Stimulated activated CD8-positive, alpha-beta memory T cell treated with anti-CD3 and anti-CD28 coated beads, Interleukin-15, amount 100 ng/mL, for 24 hours (primary cell): ENCODE measurements at places on chromosomes 5 and 9.

DNA sequence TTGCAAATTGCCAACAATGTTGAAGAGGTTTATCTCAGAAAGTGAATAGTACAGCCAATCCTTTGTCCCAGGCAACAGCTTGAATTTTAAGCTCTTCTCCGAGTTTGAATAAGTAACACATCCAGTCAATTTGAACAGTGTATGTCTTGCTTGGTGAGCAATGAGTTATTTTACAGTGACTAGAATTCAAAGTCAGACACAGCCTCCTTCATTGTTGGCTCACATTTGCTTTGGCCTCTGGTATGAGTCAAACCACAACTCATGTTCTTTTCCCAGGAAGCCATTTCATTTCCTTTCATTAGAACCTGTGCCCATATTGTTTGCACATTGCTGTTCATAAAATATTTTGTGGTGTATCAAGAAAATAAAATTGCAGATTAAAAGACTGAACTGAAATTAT is 622.0 kb upstream of the DAB2 start:
- no peak for DNase-seq

GRCh38 chr9:91162784-91163443 is 198.8 kb downstream of the AUH start:
- no peak for DNase-seq

- DNase-seq: no peak
Measured at GRCh38 chr9:76161541-76161940, 232.7 kb downstream of the RFK start.

GRCh38 chr5:13956471-13956870 is 12.0 kb upstream of the DNAH5 start:
- no peak for DNase-seq

GRCh38 chr9:106324591-106325280 is 538.2 kb upstream of the ZNF462 start:
- no peak for DNase-seq

GRCh38 chr5:56172241-56172640 is 60.9 kb downstream of the ANKRD55 start:
- DNase-seq: no peak

DNA sequence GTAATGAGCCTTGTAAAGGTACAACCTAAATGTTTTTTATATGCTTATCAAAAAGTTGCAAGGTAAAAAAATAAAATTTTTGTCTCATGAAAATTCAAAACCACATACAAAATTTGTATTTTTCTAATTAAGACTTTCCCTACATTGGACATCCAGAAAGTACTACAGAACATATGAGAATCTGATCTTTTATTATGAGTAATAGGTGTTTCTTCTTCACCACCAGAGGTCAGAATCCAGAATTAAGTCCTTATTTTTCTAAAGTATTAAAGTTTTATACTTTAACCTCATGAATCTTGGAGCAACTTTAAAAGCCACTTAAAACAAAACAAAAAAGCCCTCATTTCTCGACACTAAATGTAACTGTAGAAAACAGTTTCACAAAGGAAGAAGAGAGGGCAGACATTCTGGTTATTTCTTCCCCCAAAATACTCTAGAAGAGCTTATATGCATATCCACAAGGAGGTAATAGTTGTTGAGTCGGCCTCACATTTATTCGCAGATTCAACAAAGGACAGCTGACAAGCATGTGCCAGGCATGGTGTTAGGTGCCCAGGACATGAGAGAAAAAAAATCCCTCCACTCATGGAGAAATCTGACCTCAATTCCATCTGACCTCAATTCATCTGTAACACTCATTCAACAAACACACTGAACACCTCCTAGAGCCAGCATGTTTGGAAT is 69.3 kb downstream of the MLLT3 start:
- DNase-seq: no peak

DNA sequence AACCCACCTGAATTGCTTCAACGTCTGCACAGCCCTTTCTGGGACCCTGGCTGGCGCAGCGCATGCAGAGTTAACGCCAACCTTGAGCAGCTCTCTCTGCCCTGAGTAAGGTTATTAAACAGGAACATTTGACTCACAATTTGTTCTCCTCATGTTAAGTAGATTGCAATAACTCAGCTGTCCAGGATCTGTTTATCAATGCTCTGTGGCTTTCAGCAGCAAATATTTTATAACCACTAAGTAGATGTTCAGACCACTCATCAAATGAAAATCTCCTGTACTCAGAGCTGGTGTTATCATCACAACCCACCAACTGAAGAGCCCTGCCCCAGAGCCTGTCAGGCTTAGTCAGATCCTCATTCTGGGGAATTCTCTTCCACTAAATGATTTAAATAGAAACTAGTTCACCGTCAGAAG is 403.0 kb downstream of the ZNF608 start:
- DNase-seq: no peak

DNA sequence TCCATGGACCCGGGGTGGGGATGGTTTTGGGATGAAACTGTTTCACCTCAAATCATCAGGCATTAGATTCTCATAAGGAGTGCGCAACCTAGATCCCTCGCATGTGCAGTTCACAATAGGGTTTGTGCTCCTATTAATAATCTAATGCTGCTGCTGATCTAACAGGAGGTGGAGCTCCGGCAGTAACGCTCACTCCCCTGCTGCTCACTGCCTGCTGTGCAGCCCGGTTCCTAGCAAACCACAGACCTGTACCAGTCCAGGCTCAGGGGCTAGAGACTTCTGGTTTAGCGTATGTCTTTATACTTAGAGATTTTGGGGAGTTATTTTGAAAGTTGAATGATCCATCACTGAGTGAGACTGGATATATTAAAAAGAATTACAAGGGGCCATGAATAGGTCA is 50.2 kb downstream of the RICTOR start:
- DNase-seq: no peak

GRCh38 chr5:40033411-40033810 is 608.6 kb upstream of the DAB2 start:
- no peak for DNase-seq

- DNase-seq: no peak
Measured at GRCh38 chr9:93635186-93636107, 59.1 kb downstream of the PHF2 start.

GRCh38 chr9:124399323-124399967 is 15.8 kb downstream of the PSMB7 start:
- no peak for DNase-seq

DNA sequence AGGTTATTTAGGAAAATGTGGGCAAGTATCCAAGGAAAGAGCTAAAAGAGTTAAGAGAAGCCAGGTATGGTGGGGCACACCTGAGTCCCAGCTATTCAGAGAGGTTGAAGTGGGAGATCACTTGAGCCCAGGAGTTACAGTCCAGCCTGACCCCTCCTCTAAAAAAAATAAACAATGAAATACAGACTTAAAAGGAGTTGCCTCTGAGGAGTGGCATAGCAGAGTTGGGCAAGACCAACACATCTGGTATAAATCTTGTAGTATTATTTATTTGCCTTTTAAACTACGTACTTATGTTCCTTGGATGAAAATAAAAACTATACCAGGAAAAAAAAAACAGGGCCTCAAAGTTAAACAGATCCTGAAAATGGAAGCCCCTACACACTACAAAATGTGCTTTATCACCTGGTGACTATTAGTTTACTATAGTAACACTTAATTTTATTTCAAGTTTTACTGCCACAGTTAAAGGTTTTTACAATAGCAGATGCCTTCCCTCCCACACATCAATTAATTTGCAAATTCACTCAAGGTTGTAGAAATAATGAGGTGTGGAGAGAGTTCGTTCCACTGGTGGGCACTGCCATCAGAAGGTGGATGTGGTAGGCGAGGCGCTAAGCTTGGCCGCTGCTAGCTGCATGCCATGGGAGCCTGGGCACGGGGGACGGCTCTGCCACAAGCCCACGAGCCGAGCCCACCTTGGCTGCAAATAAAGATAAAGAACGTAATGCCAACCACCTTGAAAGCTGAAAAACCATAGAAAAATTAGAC is 48.0 kb downstream of the MED27 start:
- DNase-seq: no peak

- DNase-seq: no peak
Measured at GRCh38 chr5:104643320-104643719, 1080.7 kb upstream of the NUDT12 start.

- no peak for DNase-seq
Measured at GRCh38 chr5:10474521-10475075, 32.9 kb downstream of the ROPN1L start.

DNA sequence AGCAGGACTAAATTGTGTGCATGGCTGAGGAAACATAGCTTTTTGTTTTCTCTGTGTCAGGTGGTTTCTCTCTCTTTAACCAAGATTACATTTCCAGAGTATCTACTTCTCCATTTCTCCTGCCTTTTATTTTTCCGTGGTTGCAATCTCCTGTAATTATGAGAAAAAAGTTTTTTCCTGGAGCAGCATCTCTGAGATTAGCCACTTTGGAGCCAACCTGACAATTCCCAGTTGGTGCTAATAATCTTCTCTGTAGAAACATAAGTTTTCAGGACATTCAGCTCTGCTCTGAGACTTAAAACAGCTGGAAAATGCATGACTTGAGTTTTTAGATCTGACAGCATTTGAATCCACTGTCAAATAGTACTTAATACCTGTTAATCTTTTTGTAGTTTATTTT is 67.1 kb upstream of the GAS1 start:
- DNase-seq: no peak

GRCh38 chr9:72661401-72662135 is 140.2 kb downstream of the TMC1 start:
- no peak for DNase-seq

GRCh38 chr5:113361701-113362100 is 73.1 kb downstream of the TSSK1B start:
- DNase-seq: no peak

DNA sequence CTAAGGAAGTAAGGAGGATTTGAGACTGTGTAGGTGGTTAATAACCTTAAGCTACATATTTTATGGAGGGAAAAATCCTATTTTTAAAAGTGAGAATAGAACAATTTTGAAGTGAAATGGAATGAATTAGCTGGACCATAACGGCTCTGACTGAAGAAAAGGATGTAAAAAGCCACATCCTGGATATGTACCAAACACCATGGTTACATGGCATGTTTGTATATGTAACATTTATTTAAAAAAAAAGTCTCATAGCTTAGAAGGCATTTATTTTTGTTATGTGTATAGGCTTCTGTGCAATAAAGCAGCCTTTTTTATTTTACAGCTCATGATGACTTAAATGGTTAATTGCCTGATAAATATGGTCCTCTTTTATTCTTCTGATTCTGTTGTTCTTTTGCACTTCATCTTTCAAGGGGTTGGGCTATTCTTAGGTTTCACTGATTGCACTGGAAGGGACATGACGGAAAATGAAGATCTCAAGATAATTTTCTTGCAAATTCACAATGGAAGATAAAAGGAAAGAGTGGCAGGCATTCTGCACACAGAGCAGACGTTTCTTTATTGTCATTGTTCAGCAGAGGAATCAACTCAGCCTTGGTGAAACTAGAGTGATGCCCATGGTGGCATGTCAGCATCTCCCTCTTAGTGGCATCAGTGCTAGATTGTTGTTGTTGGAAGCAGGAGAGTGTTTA is 63.1 kb downstream of the DOCK8 start:
- no peak for DNase-seq

DNA sequence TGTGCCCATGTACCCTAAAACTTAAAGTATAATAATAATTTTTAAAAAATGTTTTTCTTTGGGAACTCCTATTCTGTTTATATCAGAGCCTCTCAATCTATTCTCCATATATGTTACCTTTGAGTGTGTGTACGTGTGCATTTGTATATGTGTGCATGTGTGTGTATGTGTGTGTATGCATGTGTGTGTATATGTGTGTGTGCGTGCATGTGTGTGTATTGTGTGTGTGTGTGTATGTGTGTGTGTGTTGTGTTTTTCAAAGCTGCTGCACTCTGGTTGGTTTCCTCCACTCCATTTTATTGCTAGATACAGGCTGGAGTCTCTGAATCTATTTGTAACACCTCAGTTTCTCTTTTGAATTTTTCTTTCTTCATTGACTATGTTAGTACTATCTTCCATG is 20.0 kb downstream of the SURF6 start:
- DNase-seq: no peak

DNA sequence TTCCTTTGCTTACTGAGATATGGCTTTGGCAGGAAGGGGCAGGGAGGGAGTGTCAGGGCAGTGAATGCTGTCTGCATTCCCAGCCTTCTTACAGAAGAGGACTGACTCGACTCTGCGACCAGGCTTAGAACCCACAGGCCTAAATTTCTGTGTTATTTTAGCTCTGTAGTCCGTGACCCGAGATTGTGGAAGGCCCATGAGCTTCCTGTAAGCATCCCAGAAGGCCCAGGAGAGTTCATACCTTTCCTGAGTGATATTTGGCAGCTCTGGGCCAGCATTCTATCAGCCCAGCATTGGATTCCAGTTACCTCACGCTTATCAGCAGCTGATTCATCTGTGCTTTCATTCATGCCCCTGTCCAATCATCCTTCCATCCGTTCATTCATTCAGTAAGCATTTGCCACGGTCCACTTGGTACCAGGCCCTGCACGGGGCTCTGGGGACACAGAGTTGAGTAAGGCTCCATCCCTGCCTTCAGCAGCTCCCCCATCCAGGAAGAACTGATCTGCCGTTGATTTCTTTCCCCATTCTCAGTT is 28.2 kb upstream of the RPL26L1 start:
- DNase-seq: no peak

DNA sequence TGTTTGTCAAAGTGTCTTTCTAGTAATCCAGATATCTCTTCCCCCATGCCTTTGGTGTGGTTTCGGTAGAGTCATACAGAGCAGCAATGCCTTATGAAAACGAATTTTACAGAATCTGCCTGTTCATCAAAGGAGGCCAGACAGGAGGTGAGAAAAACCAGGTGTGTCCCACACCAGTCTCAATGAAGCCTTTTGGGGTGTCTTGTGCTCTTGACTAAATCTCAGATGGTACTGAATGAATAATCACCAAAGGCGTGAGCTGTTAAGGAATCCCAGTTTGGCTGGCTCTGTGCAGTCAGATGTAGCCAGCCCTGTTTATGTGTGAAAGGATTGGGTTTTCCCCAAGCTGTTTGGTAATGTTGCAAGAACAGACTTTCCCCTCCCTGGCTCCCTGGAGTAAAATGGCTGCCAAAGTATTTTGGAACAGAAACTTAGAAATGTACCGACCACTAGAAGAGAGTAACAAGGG is 70.8 kb upstream of the CDKN2B start:
- DNase-seq: no peak

- DNase-seq: no peak
Measured at GRCh38 chr9:117030254-117030768, 343.2 kb downstream of the TRIM32 start.

DNA sequence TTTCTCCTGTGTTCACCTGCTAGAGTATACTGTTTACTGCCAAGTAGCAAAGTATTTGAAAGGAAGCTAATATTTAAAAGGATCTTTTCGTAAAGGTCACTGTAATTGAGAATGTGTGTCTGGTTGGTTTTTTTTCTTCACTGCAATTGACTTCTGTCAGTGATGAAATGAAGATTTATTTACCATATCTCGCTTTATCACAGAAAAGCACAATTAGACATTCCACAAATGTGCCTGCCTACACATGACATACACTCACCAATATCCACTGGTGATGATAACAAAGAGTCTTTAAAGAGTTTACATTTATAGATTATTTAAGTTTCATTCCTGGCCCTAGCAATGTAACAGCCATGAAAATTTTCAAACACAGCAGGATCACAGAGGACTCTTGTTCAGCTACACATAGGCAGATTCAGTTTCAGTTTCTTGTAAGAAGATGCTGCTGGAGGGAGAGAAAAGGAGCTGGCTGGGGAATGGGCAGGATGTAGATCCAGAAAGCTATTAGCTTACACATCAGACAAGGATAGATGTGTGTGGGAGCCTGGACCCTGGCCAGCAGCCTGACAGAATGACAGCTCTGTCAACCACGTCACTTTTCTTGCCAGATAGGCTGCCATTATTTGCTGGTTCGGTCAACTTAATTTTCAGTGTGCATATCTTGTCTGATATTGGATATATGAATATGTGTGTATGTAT is 104.0 kb downstream of the GDNF start:
- DNase-seq: no peak

GRCh38 chr5:36521838-36522745 is 84.3 kb upstream of the SLC1A3 start:
- DNase-seq: no peak
